Activated T-cell treated with anti-CD3 and anti-CD28 coated beads, Interleukin-2, amount 50 U/mL, for 24 hours (primary cell): ENCODE measurements at places on chromosomes 1 and 21.

DNA sequence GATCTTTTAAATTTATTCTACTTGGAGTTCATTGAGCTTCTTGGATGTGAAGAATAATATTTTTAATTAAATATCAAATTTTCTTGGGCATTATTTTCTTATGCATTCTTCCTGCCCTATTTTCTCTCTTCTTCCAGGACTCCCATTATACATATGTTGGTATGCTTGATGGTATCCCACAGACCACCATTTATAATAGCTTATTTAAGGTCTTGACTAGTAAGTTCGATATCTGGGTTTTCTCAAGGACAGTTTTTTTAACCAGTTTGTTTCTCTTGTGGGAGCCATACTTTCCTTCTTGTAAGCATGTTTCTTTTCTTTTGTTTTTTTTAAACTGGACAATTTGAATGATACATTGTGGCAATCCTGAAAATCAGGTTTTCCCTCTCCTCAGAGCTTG, 15.4 kb upstream of the DDR2 start:
- H3K4me1 ChIP-seq, result peaks cover 3% of the 10 kb centered on the region
- no peak overlapping the region for H3K27ac ChIP-seq
- no peak for DNase-seq
- H3K4me3 ChIP-seq, result no peak overlapping the region

GRCh38 chr1:232613752-232614381, 16.1 kb downstream of the SIPA1L2 start:
- no peaks in the 10 kb centered on the region for H3K36me3 ChIP-seq
- H3K4me3 ChIP-seq, result no peak overlapping the region
- H3K27ac ChIP-seq, result no peak overlapping the region
- peaks cover 6% of the 10 kb centered on the region for H3K4me1 ChIP-seq
- DNase-seq, result no peak

- no peak for DNase-seq
- H3K4me3 ChIP-seq, result no peak overlapping the region
- peaks cover 5% of the 10 kb centered on the region for H3K4me1 ChIP-seq
- H3K27me3 ChIP-seq, result no peaks in the 10 kb centered on the region
Measured at GRCh38 chr1:39969048-39969447, 14.1 kb downstream of the MFSD2A start.

- peaks cover 69% of the 10 kb centered on the region for H3K27me3 ChIP-seq
- DNase-seq, result no peak
- no peak overlapping the region for H3K27ac ChIP-seq
Measured at GRCh38 chr1:20212085-20212684, 25.9 kb upstream of the PLA2G2C start.

DNA sequence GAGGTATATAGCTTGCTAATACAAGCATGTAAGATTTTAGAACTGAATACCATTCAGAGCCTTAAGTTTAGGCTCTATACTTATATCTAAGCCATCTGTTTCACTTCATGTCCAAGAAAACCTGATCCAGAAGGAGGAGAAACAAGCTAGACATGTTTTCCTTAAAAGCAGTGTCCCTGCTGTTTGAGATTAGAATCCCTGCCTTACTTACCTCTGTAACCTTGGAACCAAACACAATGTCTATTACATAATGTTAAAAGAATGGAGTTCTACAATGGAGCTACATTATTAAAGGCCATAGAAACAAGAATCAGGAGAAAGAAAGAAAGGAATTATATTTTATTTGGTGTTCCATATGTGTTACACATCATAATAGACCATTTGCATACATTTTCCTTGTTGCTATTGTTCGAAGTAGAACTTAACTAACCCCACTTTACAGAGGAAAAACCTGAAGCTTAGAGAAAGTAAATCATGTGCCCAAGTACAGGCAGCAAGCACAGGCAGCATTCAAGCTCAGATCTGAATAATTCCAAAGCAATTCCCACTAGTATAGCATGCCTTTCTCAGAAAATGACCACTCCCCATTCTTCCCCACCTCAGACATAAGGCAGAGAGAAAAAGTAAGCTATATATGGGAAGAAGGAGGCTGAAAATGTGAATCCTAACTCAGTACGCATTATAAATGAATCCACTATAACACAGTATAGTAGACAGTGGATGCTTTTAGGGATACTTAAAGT, 380.1 kb upstream of the SPAG17 start:
- no peaks in the 10 kb centered on the region for H3K27me3 ChIP-seq
- H3K4me1 ChIP-seq, result no peaks in the 10 kb centered on the region
- no peak overlapping the region for H3K4me3 ChIP-seq

DNA sequence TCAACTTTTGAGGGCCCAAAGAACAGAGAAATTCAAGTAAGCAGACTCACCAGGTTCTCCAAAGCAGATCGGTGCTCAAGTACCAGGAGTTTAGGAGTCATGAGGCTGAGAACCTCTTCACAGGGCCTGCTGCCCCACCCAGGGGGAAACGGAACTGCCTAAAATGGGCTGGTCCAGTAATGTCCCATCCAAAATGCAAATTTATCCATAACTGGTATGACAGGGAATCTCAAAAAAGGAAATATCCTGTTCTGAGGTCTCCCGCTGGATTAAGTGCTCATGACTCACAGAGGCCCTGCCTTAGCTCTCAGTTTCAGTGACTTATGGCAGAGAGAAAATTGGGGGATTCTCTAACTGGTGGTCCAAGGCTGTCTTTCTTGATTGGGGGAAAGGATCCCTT, 9.3 kb downstream of the SPRR2G start:
- H3K27ac ChIP-seq, result no peak overlapping the region
- H3K4me3 ChIP-seq, result no peak overlapping the region
- no peaks in the 10 kb centered on the region for H3K4me1 ChIP-seq
- DNase-seq, result no peak

DNA sequence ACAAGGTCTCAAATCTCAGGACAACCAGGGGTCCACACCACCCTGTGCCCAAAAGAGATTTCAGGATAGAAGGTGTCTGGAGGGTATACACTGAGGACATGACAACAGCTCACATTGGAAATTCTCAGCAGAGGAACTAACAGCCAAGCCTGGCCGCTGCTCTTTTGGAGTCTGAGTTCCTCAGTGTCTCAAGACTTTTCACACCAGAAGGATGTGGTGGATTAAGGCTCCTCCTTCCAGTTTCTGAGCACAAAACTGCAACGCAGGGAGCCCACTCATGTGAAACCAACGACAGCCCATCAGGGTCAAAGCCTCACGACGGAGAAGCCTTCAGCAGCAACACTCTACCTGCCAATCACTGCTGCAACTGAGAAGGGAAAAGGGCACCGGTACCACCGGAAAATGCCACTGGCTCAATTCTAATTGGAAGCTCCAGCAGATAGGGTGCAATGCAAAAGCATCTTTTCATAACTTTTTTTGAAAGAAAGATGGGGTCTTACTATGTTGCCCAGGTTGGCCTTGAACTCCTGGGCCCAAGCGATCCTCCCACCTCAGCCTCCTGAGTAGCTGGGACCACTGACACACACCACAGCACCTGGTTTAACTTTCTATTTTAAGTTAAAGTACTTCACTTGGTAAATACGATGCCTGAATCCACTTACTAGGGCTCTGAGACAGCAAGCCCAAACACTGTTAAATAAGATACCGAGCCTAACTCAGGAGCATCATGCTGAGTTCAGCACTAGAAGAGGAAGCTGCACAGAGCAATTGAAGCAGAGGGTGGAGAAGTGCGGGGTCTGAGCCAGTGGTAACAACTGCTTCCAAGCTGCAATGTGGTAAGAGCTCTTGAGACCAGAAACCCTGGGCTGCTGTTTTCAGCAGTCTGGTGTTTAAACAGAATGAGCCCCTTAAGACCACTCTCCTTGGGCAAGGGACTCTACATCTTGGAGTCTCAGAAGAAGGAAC, 7.8 kb downstream of the CAPZB start:
- H3K27ac ChIP-seq, result peak overlapping the region; percentile 95
- H3K36me3 ChIP-seq, result peaks cover 81% of the 10 kb centered on the region
- DNase-seq, result peak; percentile 52
- no peaks in the 10 kb centered on the region for H3K27me3 ChIP-seq
- peaks cover 97% of the 10 kb centered on the region for H3K4me1 ChIP-seq
- H3K4me3 ChIP-seq, result peak overlapping the region; percentile 73

DNA sequence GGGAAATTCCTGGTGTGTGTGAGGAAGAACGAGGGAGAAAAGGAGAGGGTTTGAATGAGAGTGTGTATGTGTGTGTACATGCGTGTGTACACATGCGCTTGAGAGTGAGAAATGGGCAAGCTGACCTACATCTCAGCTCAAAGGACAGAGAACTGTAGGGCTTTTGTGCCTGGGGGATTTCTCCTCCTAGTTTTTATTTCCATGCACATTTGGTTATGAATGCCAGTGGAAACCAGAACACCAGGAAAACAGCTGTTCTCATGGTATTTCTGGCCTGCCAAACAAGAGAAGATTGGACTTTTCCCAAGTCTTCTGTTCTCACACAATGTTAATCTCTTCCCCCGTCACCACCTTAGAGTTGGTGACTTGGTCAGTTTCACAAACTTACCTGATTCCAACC, 45.2 kb downstream of the SLC44A3 start:
- no peaks in the 10 kb centered on the region for H3K4me1 ChIP-seq
- H3K4me3 ChIP-seq, result no peak overlapping the region
- H3K36me3 ChIP-seq, result no peaks in the 10 kb centered on the region
- no peaks in the 10 kb centered on the region for H3K27me3 ChIP-seq
- H3K27ac ChIP-seq, result no peak overlapping the region
- DNase-seq, result no peak

DNA sequence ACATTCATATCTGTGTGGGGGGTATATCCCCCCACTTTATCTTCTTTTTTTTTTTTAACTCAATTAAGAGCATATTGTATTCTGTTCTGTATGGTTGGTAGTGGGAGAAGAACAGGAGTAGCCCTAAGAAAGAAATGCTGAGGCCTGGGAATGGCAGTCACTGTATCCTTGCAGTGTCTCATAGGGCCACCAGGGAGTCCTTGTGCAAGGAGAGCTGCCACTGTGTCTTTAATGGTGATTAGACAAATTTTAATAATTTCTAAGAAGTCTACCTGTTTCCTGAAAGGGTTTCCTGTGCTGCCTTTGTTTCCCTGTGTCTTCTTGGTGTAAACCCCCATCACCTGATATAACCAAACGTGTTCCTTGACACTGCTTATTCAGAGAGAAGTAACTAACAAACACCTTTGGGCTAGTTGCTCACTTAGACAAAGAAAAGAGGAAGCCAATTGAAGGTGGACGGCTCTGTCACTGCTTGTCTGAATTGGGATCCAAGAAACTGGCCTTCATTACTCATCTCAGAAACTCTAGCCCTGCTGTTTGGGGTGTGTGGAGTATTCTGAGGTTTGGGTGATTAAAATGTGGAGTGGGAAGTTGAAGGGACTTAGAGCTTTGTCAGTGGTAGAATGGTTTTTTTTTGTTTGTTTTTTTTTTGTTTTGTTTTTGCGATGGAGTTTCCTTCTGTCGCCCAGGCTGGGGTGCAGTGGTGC, 15.2 kb downstream of the GIPC2 start:
- peaks cover 9% of the 10 kb centered on the region for H3K27me3 ChIP-seq
- H3K36me3 ChIP-seq, result no peaks in the 10 kb centered on the region
- peaks cover 3% of the 10 kb centered on the region for H3K4me1 ChIP-seq
- no peak overlapping the region for H3K4me3 ChIP-seq

DNA sequence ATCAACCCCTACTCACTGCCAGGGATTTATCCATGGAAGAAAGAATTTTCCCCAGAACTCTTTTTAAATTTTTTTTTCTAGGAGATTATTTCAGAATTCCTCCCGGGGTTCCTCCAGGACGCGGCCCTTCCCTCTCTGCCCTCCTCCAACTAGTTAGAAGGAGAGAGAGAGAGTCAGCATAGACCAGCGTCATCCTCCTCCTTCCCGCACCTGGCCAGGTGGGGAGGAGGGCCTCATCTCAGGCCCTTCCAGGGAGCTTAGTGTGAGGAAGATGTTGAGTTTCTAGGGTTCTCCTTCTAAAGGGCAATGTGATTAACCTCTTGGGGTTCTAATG, 63.6 kb downstream of the CDK18 start:
- H3K27me3 ChIP-seq, result peaks cover 73% of the 10 kb centered on the region
- H3K4me3 ChIP-seq, result peak overlapping the region; percentile 51
- no peaks in the 10 kb centered on the region for H3K36me3 ChIP-seq
- DNase-seq, result no peak

GRCh38 chr1:84027368-84027767, 28.4 kb upstream of the TTLL7 start:
- no peaks in the 10 kb centered on the region for H3K36me3 ChIP-seq
- no peak overlapping the region for H3K4me3 ChIP-seq
- no peak for DNase-seq
- peaks cover 5% of the 10 kb centered on the region for H3K27me3 ChIP-seq
- H3K4me1 ChIP-seq, result no peaks in the 10 kb centered on the region
- no peak overlapping the region for H3K27ac ChIP-seq
